Stimulated activated CD4-positive, alpha-beta T cell treated with anti-CD3 and anti-CD28 coated beads, Interleukin-1b, Interleukin-23, amount 100 ng/mL, for 24 hours (primary cell): ENCODE measurements at places on chromosomes 12 and 14.

DNA sequence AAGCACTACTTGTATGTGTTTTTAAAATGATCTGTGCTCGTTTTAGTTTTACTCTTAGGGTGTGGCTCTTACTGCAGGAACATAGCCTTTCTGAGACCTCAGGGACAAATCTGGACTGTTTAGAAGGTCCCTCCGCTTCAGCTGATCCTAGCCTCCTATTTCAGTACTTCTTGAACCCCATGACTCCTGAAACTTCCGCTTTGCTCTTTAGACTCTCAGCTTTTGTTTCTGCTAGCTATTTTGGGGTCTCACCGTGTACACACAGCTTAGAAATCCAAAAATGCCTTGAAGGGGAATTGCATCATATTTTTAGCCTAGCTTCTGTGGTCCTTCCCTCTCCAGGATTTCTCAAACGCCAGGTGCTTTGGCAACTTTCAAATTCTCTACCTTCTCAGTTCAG lies 8.3 kb downstream of the OR11G2 start:
- DNase-seq: no peak

- DNase-seq: no peak
Measured at GRCh38 chr12:27802511-27802910, 22.5 kb upstream of the MANSC4 start.

- no peak for DNase-seq
Measured at GRCh38 chr12:118356809-118357256, 15.9 kb downstream of the TAOK3 start.

DNA sequence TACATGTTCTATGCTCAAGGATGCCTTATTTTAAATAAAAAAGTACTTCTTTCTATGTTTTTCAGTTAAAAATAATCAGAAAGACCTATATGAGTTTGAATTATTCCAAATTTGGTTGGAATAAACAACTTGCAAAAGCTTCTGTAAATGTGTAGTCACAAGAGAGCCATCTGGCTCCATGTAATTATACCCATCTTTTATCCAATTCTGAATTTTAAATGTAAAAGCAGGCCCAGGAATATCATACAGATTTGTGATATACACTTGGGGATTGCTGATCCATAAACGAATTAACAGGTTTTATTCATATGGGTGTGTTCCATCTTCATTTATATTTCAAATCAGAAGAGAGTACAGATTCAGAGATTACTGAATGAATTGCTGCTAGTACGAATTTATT lies 329.2 kb upstream of the LRFN5 start:
- no peak for DNase-seq

GRCh38 chr14:104399432-104400155 lies 180.0 kb upstream of the C14orf180 start:
- no peak for DNase-seq

DNA sequence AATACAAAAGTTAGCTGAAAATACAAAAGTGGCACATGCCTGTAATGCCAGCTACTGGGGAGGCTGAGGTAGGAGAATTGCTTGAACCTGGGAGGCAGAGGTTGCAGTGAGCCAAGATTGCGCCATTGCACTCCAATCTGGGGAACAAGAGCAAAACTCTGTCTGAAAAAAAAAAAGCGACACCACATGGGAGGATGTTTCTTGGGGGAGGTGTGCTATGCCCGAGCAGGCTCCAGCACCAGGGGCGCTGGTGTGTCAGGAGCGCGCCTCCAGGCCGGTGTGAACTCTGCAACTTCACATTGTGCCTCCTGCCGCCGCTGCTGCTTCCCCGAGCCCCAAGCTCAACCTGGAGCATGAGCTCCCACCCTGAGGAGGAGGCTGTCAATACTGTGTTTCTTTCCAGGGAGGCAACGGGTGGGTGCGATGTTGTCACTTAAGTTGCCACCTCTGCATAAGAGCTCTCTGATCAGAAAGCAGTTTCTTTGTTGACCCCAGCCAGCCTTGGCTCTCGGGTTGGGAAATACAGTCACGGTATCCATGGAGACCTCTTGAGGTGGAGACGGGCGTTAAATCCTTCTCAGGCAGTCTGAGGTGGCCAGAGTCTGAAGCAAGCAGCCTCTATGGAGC lies 18.9 kb downstream of the DEGS2 start:
- no peak for DNase-seq

DNA sequence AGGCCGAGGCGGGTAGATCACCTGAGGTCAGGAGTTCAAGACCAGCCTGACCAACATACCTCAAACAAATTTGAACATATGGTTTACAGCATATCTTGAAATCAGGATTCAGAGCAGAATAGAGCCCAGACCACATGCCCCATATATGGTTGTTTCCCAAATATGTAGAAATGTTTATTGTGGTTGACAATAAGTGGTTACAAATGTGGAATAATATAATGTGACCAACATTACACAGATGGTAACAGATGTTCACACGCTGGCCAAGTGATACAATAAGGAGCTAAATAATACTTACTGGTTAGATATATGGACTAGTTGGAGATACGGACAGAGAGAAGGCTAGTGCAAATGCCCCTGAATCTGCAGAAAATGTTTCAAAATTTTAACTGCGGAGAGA lies 85.3 kb downstream of the MAPKAPK5 start:
- no peak for DNase-seq

GRCh38 chr12:67450441-67450840 lies 181.3 kb downstream of the CAND1 start:
- no peak for DNase-seq

- no peak for DNase-seq
Measured at GRCh38 chr14:21521501-21521900, 4.6 kb downstream of the SALL2 start.

DNA sequence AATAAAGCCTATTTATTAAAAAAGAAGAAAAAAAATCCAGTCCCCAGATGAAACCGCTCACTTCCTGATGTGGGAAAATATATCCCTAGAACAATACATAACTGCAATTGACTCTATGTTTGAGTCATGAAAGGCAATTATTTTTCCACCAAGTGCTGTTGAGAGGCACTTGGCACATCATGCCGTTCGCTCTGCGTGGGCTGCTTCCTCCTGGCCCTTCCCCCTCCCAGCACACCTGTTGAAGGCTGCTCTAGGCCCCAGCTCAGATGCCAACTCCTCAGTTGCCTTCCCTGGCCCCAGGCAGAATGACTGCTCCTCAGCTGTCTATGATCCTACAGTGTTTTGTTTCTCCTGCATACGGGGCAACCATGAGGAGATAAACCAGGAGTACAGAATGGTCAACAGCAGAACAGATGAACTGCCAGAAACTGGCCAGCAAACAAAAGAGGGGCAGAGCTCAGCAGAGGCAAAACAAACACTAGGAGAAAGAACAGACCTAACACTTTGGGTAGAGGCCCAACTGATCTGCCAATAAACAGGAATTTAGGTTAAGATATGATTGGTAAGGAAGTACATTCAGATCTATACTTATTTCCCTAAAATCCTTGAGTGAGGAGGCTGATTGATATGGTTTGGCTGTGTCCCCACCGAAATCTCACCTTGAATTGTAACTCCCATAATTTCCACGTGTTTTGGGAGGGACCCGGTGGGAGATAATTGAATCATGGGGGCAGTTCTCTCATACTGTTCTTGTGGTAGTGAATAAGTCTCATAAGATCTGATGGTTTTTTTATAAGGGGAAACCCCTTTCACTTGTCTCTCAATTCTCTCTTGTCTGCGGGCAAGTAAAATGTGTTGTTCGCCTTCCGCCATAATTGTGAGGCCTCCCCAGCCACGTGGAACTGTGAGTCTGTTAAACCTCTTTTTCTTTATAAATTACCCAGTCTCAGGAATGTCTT lies 58.6 kb downstream of the SLC38A1 start:
- DNase-seq: peak; percentile 57

DNA sequence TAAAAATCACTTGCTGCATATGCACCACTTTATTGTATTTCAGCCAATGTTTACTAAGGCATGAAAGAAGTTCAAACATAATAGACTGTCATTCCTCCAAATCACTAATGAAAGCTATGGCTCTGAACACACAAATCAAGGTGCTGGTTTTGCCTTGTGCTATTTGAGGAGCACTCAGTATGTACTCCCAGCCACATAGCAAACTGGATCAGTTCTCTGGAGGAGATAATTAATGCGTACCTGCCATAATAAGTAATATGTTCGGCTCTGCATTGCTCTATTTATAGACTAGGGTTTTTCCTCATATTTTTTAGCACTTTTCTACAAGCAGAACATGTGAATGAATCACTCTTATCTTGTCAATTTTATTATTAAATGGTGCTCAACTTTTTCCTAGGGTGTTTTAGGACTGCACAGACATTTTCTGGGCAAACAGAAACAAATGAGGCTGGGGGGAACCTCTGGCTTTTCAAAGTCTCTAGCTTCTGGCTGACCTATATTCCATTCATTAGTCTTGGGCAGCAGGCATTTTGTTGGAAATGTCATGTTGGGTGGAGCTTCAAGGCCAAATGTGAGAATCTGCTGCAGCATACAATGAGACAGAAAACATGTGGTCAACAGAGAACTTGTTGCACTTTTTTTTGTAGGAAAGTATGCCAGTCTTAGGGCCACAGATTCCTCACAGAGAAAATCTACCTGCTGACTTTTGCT lies 88.4 kb downstream of the GRIP1 start:
- no peak for DNase-seq

- no peak for DNase-seq
Measured at GRCh38 chr14:66717561-66718140, 209.7 kb downstream of the GPHN start.
